Myocyte (in vitro differentiated cells): ENCODE measurements at places on chromosomes 2 and 18. TPM values are rescaled to one million over a fixed set of nuclear protein-coding genes. Genes with fewer than 3 reads are reported as not detected.

GATA6 gene
- total RNA-seq, result 0.08 TPM in 1 of 2 replicates, not detected in the other

CTAGE1 gene
- total RNA-seq, result 0.05 TPM in 1 of 2 replicates, not detected in the other

EPB41L3 gene
- total RNA-seq, result not detected in 2 replicates

C1D gene
- 26.8 and 48.7 TPM in 2 replicates for total RNA-seq

C18orf54 gene
- total RNA-seq, result 1.8 and 3.0 TPM in 2 replicates

RBM43 gene
- total RNA-seq, result 4.8 and 8.3 TPM in 2 replicates

NTSR2 gene
- total RNA-seq, result not detected in 2 replicates

RAMP1 gene
- 19.5 and 20.9 TPM in 2 replicates for total RNA-seq

SUPT7L gene
- 35.4 and 44.0 TPM in 2 replicates for total RNA-seq

BCS1L gene
- 27.6 and 39.2 TPM in 2 replicates for total RNA-seq

ITPRIPL1 gene
- 0.29 TPM in 1 of 2 replicates, not detected in the other for total RNA-seq

DNA sequence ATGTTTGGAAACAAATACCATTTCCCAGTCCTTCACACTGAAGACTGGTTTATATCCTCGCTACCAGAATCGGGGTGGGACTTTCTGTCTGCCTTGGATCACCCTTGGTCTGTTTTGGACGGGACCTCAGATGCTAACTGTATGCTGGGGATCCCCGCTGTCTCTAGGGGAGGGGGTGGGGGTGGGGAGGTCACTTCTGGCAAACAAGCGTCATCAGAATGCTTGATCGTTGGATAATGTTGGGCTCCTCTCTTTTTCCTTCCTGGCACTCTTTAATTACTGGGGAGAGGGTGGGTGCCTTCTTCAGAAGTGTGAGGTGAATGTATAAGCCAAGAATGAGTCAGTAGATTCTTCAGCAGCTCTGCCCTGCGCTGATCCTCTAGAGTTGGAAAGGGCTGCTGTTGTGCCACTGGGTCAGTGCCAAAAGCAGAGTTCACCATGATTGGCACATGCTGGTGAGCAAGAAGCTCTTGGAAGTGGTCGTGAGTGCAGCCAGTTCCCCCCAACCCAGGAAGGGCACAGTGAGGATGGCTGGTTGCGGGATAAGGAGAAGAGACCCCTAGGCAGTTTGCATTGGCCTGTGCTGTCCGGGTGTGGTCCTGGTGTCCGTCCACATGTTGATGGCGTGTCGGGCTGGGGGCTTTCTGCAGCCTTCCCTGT, 32.2 kb downstream of the DGKD start:
- no peak for DNase-seq

DNA sequence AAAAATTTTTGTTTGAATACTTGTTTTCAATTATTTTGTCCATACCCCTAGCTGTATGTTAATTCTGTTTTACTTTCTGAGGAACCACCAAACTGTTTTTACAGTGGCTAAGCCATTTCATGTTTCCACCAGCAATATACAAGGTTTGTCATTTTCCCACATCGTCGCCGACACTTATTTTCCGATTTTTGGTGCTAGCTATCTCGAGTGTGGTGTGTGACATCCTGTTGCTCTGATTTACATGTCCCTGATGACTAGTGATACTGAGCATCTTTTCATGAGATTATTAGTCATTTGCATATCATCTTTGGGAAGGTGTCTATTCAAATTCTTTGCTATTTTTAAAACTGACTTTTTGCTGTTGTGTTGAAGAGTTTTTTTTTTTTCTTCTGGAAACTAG, 7.2 kb upstream of the GPC1 start:
- no peak for DNase-seq

- DNase-seq, result no peak
Observed at GRCh38 chr2:239936838-239937581, 88.1 kb downstream of the NDUFA10 start.

DNA sequence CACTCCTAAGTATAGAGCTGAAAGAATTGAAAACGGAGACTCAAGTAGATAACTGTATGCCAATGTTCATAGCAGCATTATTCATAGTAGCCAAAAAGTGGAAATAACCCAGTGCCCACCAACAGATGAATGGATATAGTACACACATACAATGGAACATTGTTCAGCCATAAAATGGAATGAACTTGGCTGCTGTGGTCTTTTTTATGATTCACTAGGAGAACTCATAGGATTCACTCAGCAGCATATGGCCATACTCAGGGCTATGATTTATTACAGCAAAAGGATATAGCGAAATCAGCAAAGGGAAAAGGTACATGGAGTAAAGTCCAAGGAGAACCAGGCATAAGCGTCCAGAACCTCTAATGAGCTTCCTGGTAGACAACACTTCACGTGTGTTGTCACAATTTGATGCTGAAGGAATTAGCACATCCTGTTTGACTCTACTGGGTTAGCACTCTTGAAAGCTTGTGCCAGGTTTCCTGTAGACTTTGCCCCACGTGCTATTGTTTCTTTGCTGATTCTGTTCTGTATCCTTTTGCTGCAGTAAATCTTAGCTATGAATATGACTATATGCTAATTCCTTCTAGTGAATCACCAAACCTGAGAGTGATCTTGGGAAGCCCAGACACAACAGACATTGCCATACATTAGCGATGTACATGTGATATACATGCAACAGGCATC, 15.7 kb downstream of the SPC25 start:
- DNase-seq, result no peak

DNA sequence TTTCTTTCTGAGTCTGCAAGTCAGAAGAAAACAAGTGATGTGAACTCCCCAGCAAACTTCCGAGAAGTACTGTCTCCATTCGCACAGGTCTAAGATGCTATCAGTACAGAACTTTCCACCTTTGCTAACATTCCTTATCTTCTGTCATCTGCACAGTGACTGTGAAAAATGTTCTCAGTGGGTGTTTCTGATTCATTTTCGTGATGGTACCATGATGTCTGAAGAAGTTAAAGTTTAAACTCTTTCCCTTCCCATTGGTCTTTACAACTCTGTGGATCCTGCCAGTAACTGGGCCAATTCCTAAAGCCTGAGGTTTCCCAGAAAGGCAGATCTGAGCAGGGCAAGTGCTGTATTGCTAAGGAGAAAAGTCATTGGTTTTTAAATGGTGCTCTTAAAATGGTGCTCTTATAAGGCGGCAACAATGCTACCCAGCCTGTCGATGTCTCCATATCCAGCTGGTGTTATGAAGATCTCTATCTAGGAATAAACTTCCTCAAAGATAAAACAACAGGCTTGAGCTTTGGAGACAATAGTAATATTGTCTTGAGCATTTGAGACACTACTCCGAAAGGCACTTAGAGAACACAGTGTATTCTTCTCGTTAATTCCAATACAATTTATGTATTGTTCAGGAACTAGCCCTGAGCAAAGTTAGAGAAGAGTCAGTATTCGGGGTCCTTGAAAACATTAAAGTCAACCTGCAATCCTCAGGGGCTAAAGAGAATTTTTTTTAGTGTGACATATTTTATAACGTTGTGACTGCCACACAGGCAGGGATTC, 232.3 kb downstream of the OSR1 start:
- DNase-seq, result no peak

GRCh38 chr2:12716032-12716281, 779 bp upstream of the TRIB2 start:
- DNase-seq, result peak; percentile 90

- no peak for DNase-seq
Observed at GRCh38 chr18:51639541-51639940, 442.1 kb upstream of the MEX3C start.

GRCh38 chr2:145026456-145027455, 506.8 kb upstream of the ZEB2 start:
- DNase-seq, result no peak

GRCh38 chr2:170971071-170971470, 42.0 kb downstream of the GORASP2 start:
- DNase-seq, result no peak

DNA sequence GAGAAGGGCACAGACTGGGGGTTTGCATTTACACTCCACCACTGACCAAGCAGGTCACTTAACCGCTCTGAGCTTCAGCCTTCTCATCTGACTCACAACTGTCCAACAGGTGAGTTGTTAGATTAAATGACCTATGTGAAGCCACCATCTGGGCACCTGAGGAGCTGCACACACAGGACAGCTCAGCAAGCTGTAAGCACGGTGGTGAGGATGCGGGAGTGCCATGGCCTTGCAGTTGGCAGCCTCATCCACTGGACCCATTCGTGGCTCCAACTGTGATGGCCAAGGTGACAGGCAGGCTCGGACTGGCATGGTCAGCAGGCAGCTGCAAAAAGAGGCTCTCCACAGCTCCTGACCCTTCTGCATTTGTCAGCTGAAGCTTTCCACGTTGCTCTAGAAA, 23.3 kb upstream of the AMMECR1L start:
- DNase-seq, result no peak

GRCh38 chr2:64663402-64663801, 9.7 kb upstream of the SERTAD2 start:
- no peak for DNase-seq

GRCh38 chr18:9737472-9738121, 29.5 kb downstream of the RAB31 start:
- peak; percentile 52 for DNase-seq

DNA sequence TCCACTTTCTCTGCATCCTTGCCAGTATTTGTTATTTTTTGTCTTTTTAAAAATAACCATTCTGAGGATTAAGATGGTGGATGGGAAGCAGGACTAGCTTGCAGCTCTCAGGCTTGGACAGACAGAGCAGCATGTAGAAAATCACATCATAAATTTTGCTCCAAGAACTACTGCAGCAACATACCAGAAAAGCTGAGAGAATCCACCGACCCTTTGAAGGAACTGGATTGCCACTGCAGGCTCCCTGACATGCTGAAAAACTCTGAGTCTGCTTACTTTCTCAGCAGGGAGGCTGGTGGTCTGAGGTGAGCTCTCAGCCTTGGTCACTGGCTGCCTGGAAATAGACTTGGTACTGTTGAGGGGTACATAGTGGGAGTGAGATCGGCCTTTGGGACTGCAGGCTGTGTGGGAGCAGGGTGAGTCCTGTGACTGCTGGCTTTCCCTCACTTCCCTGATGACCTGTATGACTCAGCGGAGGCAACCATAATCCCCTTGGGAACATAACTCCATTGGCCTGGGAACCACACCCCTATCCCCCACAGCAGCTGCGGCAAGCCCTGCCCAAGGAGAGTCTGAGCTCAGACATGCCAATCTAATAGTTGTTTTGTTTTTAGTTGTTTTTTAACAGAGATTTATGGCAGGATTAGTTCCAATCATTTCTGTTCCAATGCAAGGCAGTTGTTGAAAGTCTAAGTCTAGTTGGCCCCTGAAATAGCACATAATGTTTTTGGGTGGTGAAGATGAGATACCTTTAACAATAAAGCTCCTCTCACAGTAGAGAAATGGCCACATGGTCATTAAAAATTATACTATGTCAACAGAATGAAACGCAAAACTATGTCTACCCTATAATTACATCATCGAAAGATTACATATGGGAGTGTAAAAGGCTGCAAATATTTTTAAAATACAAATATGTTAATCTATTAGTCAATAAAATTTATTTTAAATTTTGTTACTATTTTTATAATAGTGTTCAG, 414.2 kb upstream of the CHAC2 start:
- peak; percentile 99 for DNase-seq

DNA sequence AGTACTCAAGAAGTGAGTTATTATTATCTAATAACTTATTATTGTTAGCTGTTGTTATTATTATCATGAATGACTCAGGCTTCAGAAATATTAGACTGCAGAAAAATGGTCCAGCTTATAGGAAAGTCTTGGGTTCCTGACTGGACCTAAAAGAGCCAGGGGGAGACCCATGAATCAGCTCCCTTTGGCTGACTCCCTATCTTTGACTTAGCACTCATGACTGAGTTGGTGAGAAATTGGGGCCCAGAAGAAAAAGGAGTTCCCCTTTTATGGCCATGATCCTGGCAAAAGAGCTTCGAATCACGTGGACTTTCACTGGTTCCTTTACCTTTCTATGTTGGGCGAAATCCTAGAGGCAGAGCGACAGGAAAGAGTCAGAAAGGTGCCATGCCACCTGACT, 145.8 kb downstream of the MYO3B start:
- DNase-seq, result no peak

GRCh38 chr2:111250448-111251030, 129.8 kb downstream of the BCL2L11 start:
- DNase-seq, result peak; percentile 59

DNA sequence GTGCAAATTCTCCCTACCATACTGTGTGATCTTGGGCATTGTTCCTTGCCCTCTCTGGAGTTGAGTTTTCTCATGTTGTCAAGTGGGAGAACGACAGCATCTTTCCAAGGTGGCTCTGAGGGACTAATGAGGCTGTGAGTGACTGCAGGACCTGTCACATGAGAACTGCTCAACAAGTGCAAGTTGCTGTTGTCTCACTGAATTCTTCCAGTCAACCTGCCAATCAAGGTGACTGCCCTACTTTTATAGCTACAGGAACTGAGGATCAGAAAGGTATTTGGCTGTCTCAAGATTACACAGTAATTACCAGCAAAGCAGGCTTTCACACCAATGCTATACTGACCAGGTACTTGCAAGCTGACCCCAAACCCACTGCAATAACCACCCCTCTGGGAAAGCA, 137.6 kb downstream of the MTCL1 start:
- no peak for DNase-seq

- no peak for DNase-seq
Observed at GRCh38 chr2:185668710-185669109, 69.9 kb upstream of the FSIP2 start.

DNA sequence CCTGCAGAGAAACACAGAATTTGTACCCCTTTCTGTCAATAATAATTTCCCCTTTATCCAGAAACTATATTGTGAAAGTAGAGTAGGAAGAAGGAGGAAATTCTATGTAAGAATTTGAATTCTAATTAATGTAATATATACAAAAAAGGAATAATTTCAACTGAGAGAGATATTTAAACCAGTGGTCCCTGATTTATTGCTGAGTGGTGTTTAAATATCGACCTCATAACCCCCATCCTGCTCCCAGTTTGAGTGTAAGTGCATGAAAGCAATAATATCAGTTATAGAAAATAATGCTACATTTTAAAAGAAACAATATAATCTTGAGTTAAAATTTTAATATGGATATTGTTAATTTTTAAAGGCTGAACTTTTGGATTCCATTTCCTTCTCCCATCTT, 286.2 kb upstream of the REG3G start:
- DNase-seq, result no peak

DNA sequence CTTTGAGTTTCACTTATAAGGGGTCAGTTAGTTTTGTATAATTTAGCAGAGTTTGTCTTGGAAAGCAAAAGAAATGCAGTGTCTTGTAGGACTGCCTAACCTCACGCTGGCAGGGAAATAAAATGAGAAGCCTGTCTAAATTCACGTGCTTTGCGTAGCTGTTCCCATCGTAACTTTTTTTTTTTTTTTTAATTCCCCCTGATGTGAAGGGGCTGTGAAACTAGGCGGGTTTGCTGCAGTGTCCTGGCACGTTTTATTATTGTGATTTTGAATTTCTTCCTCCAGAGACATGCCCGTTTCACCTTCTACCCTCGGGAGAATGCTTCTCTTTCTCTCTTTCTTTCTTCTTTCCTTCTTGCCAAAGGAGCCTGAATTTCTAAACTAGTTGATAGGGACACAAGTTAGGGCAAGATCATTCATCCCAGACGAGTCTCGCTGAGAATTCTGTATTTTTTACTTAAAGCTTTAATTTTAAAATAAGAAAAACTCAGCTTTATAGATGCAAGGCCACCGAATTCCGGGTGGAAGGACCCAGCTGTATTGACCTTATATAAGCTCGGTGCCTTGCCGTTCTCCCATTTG, 2.3 kb downstream of the MEIS1 start:
- no peak for DNase-seq

- DNase-seq, result no peak
Observed at GRCh38 chr2:215940645-215941184, 72.6 kb downstream of the MREG start.

GRCh38 chr18:70072678-70073077, 125.0 kb upstream of the CD226 start:
- DNase-seq, result peak; percentile 28
